HFF-Myc (cell line): ENCODE measurements at places on chromosomes 5 and 9.

DNA sequence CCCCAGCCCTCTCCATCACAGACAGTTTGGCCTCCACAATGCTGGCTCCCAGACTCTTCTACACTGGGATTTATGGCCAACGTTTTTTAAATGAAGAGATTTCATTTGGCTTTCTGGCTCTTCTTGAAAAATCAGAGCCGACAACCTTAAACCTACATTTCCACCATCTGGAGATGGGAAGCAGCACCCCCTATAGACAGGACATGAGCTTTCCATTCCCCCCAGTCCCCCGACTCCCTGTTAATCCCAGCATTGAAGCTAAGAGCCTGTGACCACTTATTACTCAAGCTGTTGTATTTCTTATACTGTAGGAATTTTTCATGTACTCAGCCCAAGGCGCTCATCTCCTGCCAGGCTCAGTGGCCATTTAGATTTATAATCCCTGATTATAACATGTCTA is 34.0 kb upstream of the AFAP1L1 start:
- no peak for DNase-seq

DNA sequence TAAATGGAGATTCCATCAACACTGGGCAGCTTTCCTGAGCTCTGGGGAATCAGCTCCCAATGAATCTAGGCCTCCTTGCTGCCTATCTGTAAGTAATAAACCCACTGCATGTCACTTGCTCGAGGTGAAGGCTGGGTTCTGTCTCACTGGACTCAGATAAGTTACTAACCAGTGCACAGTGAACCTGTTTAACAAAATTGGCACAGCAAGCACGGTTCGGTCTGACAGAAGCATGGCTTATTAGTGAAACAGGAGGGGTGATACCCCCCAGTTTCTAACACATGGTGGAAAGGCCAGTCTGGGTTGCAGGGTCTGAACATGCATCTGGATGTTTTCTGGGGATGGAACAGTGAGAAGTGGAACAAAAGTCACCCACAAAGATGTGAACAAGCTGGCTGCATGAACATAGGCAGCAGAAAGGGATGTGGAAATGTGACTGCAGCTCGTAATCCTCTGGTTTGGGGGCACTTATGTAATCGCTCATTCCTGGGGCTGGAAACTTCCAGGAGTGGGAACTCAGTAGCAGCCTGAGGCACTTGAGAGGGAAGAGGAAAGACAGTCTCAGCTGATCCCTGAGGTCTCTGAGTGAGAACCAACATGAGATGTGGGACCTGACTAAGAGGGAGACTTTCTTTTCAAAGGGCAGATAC is 37.7 kb downstream of the UGT3A2 start:
- no peak for DNase-seq

GRCh38 chr9:1034271-1034670 is 15.9 kb upstream of the DMRT2 start:
- no peak for DNase-seq

DNA sequence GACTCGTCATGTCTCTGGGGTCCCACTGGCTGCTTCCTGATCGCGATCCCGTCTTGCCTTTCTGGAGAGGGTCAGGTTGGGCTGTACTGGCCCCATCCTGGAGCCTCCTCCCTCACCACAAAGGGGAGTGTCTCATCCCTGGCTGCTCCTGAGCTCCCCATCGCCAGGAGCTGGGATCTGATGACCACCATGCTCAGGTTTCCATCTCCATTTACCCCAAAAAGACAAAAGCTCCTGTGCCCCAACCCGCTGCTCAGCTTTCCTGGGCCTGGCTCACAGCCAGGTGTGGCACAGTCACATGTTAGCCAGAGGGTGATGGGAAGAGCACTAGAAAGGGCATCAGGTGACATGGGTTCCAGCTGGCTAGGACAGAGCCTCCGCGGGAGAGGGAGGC is 47.3 kb upstream of the CDKN2AIPNL start:
- DNase-seq, result no peak

- DNase-seq, result peak; percentile 71
Measured at GRCh38 chr5:125134216-125135081, 388.0 kb upstream of the ZNF608 start.

DNA sequence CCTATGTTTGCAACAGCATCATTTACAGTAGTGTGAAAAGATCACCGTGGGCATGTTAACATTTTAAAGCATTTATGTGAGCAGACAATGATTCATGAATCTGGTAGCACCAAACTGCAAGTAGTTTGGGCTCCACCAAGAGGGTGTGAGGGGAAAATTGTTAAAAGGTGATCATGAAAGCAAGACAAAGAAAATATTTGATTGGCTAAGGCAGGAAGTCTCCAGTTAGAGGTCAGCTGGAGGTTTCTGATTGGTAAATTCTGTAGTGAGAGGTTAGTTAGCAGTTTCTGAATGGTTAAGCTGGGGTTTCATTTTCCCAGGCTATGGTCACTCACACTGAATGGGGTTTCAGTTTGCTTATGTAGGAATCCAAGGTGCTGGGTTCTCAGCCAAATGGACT is 13.5 kb upstream of the DRD1 start:
- no peak for DNase-seq

DNA sequence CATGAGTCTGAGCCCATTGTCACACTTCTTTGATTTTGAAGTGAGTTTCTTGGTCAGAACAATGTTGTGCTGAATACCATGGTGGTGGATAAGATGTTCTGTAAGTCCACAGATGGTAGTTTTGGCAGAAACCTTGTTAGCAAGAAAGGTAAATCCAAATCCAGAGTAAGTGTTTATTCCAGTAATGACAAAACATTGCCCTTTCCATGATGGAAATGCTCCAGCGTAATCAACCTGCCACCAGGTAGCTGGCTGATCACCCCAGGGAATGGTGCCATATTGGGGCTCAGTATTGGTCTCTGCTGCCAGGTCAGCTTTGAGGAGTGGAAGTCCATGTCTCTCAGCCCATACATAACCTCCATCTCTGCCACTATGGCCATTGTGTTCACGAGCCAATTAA is 54.7 kb upstream of the DAPK1 start:
- DNase-seq, result no peak

DNA sequence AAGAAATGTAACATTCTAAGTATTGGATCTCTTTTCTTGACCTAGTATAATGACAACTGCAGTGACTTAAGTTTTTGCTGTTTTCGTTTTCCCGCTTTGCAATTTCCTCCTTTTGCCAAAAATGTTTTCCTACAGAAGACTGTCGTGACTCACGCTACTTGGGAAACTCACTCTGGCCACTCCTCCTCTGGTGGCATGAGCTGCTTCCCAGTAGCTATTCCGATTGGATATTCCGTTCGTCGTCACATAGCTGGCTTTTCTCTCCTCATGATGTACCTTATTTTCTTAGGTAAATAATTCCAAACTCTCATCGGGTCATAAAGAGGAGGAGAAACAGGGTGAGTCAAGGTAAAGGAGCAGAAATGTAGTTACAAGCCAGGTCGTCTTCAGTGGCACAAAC is 64.9 kb downstream of the GOLPH3 start:
- no peak for DNase-seq

- no peak for DNase-seq
Measured at GRCh38 chr5:103347716-103348423, 89.3 kb downstream of the MACIR start.

- no peak for DNase-seq
Measured at GRCh38 chr5:345404-346195, 24.1 kb downstream of the AHRR start.

DNA sequence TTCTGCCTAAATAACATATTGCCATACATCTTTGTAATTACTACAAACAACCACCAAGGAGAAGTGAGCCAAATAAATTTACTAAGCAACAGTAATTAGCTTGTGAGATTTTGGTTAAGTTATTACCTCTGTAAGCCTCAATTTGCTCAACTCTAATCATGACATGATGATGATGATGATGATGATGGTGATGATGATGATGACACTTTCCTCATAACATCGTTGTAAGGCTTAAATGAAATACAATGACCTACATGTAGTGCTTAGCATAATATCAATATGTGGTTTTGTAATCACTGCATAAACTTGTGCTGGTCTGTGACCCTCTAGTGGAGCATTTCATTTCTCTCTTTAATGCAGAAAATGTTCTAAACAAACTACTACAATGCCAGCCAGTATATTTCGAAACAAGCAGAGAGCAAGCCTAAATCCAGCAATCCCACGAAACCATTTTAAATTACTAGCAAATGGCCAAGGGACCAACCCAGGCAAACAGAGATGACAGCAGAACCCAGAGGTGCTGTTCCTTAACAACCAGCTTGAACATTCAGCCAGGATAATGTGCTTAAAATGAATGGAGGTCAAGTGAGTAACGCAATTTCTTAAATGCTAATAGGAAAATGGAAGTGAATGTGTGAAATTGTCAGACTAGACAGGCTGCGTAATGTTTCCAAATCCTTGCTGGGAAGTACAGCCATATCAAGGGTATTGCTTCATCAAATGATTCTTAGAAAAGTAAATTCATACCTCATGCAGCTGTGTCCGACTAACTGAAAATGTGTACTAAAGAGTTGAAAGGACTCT is 281.9 kb upstream of the PUM3 start:
- no peak for DNase-seq

DNA sequence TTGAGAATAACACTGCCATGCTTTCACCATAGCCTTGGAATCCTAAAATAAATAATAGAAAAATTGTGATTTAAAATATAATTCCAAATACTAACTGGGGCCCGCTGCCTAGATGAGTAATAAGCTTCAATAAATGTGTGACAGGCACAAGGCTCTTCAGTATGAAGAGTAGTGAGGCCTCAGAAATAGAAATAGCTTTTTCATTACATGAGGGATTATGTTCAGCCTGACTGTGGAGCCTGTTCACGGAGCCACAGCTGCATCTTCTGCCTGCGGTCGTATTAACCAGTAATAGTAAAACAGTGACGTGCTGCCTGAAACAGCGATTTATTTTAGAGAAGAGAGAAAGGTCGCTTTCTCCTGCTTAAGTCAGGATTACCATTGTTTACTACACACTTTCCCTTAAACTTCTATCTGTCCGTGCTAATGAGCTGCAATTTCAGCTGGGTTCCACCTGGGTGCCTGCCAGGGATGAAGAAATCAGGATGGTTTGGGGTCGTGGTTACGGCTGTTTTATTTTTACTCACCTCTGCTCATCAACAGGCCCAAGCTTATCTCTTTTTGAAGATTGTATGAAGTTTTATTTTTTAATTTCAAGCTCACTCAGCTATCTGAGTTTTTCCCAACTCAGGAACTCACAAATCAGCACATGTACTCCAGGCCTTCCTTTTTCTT is 284.9 kb upstream of the WWC1 start:
- no peak for DNase-seq

- no peak for DNase-seq
Measured at GRCh38 chr9:7756088-7756487, 43.5 kb downstream of the DMAC1 start.

GRCh38 chr5:122413722-122414121 is 101.7 kb downstream of the SNCAIP start:
- DNase-seq, result no peak

DNA sequence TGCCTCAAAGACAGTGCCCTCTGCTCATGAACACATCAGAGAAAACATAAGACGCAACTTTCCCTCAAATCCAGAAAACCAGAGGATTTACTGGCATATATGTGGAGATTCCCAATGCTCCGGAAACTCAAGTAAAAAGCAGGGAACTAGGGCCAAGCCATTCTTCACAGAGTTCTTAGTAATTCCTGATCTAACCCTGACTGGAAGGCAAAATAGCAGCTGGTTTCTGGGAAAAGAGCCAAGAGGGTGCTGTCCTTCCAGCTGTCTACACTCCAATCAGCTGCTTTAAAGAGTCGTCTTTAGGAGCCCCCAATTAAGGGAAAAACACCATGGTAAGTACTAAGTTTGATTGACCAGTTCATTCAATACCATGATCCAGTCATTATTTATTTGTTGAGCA is 49.6 kb downstream of the GNA14 start:
- peak; percentile 39 for DNase-seq

DNA sequence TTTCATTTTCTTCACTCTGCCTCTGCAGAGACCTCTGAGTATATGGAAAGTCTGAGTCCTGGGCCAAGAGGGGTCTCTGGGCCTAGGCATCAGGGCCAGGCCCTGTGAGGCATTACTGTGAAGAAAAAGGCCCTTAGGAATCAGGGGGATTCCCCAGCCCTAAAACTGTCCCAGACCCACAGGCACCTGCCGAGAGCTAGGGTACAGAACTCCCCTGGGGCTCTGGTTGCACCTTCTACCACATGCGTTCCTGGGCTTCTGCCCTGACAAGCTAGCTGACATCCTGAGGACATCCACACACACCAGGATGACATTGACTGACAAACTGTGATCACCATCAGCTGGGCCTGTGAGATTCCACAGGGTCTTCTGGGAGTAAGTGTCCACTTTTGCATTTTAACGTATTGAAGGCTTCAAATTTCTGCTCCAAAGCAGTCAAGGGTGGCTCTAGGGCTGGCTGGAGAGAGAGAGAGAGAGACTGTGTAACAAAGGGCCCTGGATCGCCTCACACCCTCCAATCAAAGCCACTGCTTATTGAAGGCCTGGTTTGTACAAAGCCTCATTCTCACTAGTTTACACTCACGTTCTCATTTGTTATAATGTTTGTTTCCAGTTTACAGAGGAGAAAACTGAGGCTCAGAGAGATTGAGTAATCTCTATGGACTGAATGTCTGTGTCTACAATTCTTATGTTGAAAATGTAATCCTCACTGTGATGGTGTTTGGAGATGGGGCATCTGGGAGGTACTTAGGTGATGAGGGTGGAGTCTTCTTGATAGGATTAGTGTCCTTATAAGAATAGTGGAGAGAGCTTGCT is 45.1 kb downstream of the TGFBI start:
- no peak for DNase-seq

- DNase-seq, result no peak
Measured at GRCh38 chr5:175765858-175766257, 105.5 kb upstream of the CPLX2 start.

DNA sequence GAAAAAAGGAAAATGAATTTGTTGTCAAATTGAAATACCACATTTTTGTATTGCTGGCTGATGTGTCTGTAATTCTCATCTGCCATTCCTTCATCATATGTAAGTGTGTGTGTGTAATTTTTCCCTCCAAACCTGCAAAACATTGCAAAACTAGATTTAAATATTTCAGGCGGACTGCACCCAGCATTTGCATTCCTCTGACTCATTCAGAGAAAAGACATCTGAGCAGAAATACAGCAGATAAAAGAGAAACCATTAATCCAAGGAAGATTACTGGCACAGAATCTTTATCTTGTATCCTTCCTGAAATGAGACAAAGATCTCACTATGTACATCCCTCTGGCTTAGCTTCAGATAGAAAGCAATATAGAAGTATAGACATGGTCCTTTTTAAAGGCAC is 275.3 kb downstream of the TMEM38B start:
- no peak for DNase-seq

GRCh38 chr5:39700523-39700922 is 275.7 kb upstream of the DAB2 start:
- DNase-seq, result no peak

- DNase-seq, result no peak
Measured at GRCh38 chr5:33010846-33011245, 299.7 kb downstream of the NPR3 start.

- DNase-seq, result no peak
Measured at GRCh38 chr5:6714226-6715041, 1.2 kb downstream of the TENT4A start.

GRCh38 chr9:127937056-127937387 is 632 bp downstream of the DPM2 start:
- no peak for DNase-seq

GRCh38 chr5:95647886-95648860 is 1.6 kb downstream of the RFESD start:
- no peak for DNase-seq
